Memory B cell (primary cell): ENCODE measurements at places on chromosomes 1 and 21.

DNA sequence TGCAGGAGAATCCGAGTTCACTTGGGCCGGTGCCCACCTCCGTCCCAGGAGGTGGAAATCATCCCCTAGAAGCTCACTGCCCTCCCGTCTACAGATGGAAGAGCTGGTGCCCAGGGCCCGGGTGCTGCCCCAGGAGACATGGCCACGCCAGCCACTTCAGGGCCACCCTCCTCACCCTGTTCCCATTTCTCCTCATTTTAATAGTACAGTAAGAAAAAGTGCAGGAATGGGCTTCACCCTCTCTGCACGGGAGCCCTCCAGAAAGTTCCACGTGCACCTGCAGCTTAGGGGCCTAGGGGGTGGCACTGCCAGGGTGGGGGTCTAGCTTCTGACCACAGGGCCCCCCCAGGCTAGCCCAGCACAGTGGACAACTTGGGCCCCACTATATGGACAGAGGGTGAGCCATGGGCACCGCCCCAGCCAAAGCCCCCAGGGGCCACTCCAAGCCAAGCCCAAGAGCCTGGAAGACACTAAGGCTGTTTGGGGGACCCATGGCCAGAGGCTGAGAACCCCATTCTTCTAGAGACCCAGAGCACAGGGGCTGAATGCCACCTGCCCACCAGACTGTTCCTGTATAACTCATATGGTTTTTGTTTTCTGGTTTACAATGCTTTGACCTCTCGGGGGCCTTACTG, 3.4 kb upstream of the FTCD start:
- no peaks in the 10 kb centered on the region for H3K4me1 ChIP-seq
- H3K27ac ChIP-seq: no peak overlapping the region
- H3K36me3 ChIP-seq: peaks cover 10% of the 10 kb centered on the region
- DNase-seq: no peak

DNA sequence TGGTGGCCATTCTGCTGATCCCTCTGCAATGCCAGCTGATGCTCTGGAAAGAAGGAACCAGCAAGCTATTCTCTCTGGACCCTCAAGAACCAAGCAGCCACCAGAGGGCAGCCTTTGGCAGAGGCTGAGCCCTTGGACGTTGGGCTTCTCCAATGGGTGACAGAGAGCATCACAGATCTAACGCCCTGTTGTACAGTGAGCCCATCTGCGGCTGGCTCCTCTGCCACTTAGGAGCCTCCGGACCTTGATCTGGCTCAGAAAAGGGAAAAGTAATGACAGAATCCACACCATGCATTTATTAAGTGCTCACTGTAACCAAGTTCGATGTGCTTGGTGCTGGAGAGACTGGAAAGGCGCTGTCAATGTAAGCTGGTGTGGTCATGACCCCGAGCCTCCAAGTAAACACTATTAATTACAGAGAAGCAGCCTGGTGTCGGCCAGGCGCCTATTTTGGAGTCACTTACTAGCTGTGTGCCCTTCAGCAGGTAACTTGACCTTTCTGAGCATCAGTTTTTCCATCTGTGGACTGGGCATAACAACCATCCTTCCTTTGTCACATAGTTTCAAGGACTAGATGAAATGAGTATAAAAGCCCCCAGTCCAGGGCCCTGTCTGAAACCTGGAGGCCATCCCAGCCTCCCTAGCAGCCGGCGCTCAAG, 34.9 kb downstream of the ECE1 start:
- no peaks in the 10 kb centered on the region for H3K27me3 ChIP-seq
- H3K36me3 ChIP-seq: peaks cover 26% of the 10 kb centered on the region
- peak overlapping the region; percentile 39 for H3K27ac ChIP-seq
- peak; percentile 88 for DNase-seq

DNA sequence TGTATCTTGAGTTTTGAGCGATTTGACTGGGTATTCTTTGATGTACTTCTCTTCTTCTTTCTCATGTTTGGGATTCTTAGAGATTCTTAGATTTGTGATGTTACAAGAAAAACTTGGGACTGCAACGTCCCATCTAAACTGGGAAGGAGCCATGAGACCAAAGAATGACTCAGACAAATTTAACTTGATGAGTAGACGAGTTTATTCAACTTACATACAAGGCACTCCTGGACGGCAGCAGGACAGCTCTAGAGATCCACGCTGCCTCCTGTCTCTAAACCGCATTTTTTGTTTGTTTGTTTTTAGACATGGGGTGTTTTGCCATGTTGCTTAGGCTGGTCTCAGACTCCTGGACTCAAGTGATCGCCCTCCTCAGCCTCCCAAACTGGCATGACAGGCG, 137.1 kb downstream of the PIK3R3 start:
- peaks cover 10% of the 10 kb centered on the region for H3K36me3 ChIP-seq
- peaks cover 3% of the 10 kb centered on the region for H3K4me1 ChIP-seq
- DNase-seq: no peak
- no peaks in the 10 kb centered on the region for H3K27me3 ChIP-seq
- no peak overlapping the region for H3K4me3 ChIP-seq

DNA sequence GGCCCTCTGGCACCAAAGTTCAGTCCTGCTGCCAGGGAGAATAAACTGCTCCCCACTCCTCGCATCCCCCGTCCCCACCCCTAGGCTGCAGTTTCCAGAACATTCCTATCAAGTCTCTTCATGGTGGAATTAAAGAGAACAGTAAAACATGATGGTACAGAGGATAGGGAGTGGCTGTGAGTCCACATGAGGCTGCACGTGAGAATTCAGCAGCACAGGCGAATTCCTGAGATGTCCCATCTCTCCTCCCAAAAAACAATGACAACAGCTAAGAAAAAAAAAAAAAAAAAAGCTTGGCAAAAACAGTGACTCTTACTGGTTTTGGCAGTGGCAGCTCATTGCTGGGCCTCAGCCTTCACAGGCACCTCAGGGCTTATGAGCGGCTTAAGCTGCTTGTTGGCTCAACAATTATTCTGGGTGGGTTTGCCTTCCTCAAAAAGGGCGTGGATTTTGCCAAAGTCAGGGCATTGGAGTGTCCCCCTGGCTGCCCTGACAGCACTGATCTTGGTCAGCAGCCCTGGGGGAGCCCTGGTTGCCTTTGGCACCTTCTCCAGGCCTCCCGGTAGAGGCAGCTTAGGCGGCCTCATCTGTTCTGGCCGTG, 5.7 kb upstream of the IFFO2 start:
- DNase-seq: no peak
- H3K27me3 ChIP-seq: peaks cover 5% of the 10 kb centered on the region

DNA sequence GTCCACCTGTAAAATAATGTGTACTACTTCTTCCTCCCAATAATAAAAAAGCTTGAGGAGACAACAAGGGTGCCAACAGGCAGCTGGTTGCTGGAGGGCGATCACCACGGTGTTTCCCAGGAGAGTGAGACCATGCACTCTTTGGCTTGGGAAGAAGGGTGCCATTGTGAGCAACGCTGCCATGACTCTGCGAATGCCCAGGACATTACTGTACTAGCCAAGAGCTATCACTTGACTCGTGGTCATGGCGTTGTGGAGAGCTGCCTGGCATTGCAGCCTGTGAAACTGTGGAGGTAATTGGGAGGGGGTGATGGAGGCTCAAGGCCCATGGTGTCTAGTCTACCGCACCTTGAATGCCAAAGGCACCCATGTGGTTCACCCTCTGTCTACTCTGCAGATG, 14.6 kb upstream of the PRMT2 start:
- H3K27ac ChIP-seq: no peak overlapping the region
- no peaks in the 10 kb centered on the region for H3K4me1 ChIP-seq

GRCh38 chr1:88210103-88210787, 473.8 kb upstream of the PKN2 start:
- DNase-seq: no peak
- H3K27ac ChIP-seq: no peak overlapping the region
- no peaks in the 10 kb centered on the region for H3K36me3 ChIP-seq
- no peak overlapping the region for H3K4me3 ChIP-seq
- H3K4me1 ChIP-seq: peaks cover 3% of the 10 kb centered on the region
